ENCODE measurements at places on chromosomes 16 and 17. TPM values are rescaled to one million over a fixed set of nuclear protein-coding genes. Genes with fewer than 3 reads are reported as not detected.

DNA sequence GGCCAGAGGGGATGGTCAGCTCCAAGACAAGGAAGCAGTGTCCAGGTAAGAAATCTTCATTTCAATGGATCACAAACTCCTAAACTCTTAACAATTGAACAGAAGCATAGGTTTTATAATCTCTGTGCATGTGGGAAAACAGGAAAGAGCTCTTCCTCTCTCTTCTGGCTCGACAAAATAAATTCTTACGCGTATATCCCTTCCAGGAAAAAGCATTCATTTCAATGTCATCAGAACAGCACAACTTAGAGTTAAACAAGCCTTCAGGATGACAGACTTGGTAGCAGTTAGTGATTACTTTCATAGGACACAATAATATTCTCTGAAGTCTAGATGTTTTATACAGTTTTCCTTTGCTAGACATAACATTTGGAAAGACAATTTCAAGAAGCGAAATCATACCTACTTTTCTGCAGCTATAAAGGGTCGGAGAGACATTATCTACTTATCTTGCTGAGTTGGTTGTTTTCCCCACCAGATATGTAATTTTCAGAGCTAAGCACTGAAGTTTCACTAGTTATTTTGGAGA lies 19.3 kb upstream of the SLC35G3 start:
- DNase-seq: no peak

GRCh38 chr17:30173649-30174048 lies 57.0 kb downstream of the NSRP1 start:
- no peak for DNase-seq

DNA sequence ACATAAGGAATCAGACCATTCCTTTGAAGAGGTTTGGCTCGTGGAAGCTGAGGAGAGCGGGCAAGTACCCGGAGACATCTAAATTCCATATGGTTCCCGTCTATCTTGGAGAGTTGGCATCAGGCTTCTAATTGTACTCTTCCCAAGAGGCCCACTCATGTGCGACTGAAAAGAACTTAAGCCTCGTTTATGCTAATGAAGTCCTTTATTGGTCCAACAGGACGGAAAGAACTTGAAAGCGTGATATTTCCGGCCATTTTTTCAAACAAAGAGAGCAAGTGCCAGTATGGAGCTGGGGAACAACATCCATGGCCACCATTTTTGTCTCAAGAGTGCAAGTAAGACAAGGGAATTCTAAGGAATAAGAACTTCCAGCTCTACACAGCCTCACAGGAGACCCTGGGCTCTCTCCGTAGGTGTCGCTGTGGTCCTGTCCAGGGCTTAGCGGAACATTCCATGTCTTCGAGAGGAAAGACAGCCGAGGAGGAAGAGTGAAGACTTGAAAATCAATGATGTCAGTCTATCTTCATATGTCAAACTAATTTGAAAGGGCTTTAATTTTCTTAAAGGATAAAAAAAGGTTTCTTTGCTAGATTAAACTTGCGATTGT lies 566.0 kb upstream of the PSMD7 start:
- no peak for DNase-seq

- DNase-seq: no peak
These were observed 29.1 kb downstream of the SEC14L5 start for GRCh38 chr16:4987250-4987579.

GRCh38 chr16:50451951-50452508 lies 83.2 kb upstream of the BRD7 start:
- DNase-seq: no peak

- no peak for DNase-seq
These were observed 776 bp downstream of the LRRC75A start for GRCh38 chr17:16491131-16491702.

DNA sequence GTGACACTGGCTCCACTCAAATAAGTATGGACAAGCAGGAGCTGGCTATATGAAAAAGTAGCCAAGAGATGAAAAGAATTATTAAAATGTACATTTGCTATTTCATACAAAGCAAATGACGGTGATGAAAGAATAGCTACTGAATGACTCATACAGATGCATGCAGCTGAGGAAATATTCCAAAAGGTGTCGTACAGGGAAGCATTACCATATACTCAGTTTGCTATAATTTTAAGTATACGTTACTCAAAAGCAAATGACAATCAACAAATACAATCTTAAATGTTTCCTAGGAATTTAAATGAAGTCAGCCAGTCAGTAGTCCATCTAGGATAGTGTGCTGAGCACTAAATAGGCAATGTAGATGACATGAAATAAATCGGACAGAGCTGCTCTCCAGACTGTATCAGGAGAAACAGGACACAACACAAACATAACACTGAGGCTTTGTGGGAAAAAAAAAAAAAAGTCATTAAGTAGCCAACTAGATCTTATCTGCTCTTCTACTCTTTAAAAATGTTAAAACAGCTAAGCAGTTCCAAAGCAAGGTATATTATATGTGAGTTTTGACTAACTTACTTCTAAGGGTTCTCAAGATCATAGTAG lies 65.0 kb downstream of the NCOR1 start:
- no peak for DNase-seq

DNA sequence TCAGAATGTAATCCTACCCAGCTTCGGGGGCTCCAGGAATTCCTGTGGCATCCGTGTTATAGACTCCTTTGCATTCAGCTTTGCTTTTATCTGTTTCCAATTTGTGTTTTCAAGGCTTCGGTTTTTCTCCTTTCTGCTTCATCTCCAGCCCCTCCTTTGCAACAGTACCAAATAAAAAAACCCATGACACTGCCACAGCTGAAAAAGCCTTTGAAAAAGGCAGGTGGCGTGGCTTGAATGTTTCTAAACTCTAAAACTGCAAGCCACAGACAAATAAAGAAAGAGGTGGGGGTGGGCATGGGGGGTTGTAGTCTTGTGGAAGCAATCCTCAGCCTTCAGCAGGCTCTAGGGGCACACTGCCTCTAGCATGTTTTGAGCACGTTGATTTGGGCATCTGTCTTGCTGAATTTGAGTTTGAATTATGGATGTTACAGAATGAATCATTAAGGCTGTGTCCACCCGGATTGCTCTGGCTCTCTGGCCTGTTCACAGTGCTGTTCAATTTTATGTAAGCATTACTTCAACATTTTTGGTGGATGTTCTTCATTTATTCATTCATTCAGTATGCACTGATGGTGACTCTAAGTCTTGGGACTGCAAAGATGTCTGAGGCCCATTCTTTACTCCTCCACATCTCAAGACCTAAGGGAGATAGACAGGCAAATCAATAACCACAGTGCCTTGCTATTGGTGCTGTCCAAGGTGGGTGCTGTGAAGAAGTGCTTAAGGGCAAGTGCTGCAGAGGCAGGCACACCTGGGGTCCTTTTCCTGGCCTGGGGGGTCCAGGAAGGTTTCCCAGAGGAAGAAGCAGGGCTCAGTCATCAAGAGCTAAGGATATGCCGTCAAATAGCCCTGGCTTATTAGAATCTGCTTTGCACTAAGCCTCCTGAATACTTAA lies 77.4 kb downstream of the CDH13 start:
- DNase-seq: no peak

EPX gene
- total RNA-seq: not detected

PRSS27 gene
- total RNA-seq: 0.37 TPM

Data from right cardiac atrium (tissue), 5 donors.